ENCODE measurements at places on chromosomes 3 and 15.

GRCh38 chr3:25834346-25834745 is 44.5 kb downstream of the OXSM start:
- DNase-seq = no peak

DNA sequence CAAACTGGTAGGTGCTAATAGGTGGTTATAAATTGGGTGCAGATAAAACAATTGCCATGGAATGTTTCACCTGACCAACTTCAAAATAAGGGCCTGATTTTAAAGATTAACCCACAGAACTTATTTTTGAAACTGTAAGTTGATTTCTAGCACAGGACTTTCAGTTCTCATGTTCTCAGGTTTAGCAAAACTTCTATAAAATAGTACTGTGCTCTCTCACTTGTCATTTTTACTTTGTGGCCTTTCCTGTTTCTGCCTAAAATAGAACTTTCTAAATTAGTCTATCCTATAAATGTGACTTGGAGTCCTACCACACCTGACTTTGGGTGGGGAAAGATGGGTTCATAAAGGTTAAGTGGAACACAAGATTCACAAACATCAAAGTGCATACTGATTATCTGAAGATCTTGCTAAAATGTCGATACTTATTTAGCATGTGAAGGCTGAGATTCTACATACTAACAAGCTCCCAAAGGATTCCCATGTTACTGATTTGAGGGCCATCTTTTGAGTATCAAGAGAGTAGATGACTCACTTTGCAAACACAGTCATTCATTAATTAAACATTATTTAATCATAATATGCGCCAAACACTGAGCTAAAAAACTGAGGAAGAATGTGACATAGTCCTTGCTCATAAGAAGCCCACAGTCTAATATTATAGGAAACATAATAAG is 38.6 kb downstream of the BTLA start:
- no peak for DNase-seq

- DNase-seq = no peak
Measured at GRCh38 chr3:64349551-64349950, 124.3 kb upstream of the PRICKLE2 start.

- DNase-seq = no peak
Measured at GRCh38 chr3:43239755-43240154, 46.6 kb upstream of the SNRK start.

- no peak for DNase-seq
Measured at GRCh38 chr3:119149484-119149883, 3.5 kb downstream of the TEX55 start.

GRCh38 chr3:184016811-184017671 is 643 bp downstream of the ABCC5 start:
- DNase-seq = peak; percentile 72

DNA sequence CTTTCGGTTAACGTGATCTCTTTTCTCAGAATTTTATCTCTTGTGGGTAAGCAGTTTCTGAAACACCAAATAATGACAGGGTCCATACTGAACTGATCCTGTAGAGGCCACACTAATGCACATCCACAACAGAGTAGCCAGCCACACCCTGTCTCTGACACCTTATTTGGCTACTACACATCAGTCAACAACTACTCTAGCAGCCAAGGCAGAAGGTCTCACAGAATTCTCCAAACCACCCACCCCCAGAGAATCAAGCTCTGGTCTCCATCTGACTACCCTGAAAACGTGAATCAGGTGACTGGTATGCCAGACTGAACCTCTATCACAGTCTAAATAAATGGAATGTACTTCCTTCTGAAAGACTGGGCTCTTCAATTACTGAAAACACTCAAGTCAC is 38.0 kb downstream of the EDC3 start:
- no peak for DNase-seq

DNA sequence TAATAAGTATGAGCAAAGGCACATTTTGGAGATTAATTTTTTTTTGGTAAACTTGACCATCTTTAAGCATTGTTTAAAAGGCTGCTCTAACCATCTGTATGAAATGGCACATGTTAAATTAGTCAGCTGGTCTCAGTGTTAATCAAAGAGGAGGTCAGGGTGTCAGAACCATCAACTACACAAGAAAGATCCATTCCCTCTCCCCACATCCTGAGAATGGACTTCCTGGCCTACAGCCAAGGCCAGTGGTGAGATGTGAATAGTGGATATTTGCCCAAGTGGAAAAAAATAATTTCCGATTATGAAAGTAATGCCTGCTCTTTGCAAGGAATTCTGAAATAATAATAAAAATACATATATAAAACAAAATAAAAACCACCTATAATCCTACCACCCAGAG is 641.7 kb downstream of the NR2F2 start:
- no peak for DNase-seq

DNA sequence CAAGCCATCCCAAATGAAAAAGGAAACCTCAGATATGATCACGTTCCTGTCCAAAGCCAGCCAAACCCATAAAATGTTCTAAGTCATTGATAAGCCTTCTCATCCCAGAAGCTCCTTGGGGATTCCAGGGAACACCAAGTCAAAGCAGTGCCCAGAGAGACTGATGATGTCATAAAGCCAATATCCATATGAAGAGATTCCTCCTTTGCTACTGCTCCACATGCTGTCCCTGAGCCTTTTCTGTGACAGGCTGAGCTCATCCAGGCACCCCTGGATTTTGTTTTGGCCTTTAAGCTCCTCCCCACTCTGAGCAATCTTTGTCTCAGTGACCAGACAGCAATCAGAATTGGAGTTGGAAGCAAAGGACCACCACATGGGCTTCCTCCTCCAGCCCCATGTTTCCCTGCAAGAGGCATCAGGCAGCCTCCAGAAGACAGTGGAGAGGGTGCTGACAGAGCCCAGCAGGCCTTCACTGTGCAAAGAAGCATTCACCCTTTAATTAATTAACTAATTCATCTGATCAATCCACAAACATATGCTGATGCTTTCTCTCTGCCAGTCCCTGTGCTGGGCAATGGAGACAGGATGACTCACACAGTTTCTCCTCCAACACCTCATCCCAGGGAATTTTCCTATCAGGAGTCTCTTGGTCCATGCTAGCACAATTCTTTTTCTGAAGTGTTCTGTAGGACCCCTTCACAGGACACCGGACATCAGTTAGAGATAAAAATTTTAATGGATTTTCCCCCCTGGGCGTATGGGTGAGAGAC is 25.0 kb downstream of the MEX3B start:
- DNase-seq = no peak

GRCh38 chr3:172562871-172563865 is 39.9 kb upstream of the TNFSF10 start:
- DNase-seq = no peak

DNA sequence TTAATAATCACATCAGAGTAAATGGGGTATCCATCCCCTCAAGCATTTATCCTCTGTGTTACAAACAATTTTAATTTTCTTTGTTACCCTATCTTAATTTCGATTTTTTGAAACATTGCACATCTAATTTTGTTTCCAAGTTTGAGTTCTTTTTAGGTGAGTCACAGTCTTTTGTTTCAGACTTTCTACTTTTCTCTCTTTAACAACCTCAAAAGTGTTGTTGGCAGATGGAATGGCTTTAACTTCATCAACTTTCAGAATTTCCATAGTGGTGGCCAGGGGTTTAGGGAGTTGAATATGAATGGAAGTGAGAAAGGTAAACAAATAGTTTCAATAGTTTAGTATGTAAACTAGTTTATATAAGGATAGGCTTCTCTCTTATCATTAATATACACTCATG is 223.0 kb upstream of the MLF1 start:
- no peak for DNase-seq

GRCh38 chr3:24741506-24741905 is 246.9 kb upstream of the THRB start:
- DNase-seq = no peak

DNA sequence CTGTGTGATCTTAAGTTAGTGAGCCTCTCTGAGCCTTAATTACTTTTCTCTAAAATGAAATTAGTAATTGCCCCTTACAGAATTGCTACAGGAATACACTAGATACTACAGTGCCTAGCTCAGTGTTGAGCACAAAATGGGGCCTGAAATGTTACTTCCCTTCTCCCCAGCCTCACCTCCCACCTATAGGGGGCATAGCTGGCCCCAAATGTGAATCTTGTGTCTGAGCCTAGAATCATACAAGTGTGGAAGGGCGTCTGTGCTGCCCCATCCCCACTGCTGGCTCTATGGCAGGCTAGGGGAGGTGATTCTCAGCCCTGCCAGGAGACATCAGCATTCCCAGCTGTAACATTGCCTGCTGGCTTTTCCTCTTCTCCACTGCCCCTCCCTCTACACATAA is 42.7 kb downstream of the IFT122 start:
- no peak for DNase-seq

GRCh38 chr3:184505076-184505878 is 56.3 kb upstream of the EPHB3 start:
- DNase-seq = no peak

DNA sequence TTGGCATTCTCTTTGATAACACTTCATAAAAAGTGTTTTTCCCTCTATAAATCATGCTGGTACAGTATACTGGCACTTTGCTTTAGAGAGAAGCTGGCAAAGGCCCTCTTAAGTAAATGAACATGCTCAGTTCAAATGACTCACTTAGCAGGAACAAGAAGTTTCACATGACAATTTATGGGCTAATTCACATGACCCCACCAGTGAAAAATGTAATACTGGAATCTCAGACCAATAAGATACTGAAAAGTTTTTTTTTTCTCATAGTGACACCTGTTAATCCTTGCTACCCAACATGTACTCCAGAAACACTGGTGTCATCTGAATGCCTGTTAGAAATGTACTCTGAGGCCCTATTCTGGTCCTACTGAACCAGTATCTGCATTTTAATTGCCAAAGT is 13.9 kb downstream of the BTBD1 start:
- no peak for DNase-seq

- DNase-seq = peak; percentile 48
Measured at GRCh38 chr3:47856669-47857068, 53.7 kb downstream of the DHX30 start.

DNA sequence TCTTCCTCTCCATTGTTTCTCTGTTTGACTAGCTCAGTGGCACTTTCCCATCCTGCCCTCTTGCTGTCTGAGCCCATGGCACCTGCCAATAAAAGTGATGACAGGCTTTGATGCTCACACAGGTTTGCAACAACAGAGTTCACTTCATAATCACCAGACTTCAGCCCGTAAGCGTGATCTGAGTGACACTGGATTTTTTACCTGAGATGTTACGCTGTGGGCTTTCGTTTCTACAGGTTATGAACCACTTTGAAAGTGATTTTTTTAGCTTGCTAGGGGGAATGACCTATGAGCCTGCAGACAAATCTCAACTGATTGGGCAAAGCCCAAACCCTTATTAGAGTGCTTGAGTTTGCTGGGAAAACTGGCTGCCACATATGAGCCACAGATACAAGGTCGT is 173.9 kb upstream of the ICE2 start:
- DNase-seq = no peak

GRCh38 chr3:114119776-114120175 is 59.1 kb downstream of the DRD3 start:
- DNase-seq = no peak

- DNase-seq = peak; percentile 47
Measured at GRCh38 chr15:40567111-40567510, 2.0 kb upstream of the RPUSD2 start.

GRCh38 chr3:111595232-111595631 is at the start of gene ZBED2:
Gene ZBED2 (minus strand): TSS chr3:111595346. CDS start chr3:111594201, 1,145 bp downstream.
- no peak for DNase-seq

GRCh38 chr3:115975796-115976195 is 352.5 kb downstream of the GAP43 start:
- no peak for DNase-seq

DNA sequence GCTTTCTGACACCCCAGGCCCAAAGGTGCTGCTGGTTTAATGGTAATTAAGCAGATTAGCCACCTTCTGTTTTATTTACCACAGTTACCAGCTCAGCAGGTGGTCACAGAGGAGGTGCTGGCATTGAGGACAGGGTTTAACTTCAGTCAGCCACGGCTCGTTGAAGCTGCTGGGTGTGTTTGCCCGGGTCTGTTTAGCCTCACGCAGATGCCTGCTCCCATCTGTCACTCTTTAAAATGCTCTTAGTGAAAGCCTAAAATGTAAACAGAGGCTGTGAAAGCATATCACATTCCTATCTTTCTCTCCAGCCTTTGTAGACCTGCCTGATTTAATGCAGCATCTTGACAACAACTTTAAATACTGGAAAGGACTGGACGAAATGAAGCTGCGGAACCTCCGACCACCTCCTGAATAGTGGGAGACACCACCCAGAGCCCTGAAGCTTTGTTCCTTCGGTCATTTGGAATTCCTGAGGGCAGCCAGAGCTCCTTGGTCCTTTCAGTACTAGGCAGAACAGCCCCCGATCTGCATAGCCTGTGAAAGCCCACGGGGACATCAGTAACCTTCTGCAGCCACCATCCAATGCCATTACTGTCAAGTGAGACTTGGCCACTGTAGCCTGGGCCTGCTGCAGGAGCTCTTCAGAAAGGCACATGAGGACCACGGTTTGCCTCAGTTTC is 156.0 kb downstream of the PDE8A start:
- no peak for DNase-seq

GRCh38 chr3:63864008-63864964 is 619 bp downstream of the ATXN7 start:
- peak; percentile 33 for DNase-seq

DNA sequence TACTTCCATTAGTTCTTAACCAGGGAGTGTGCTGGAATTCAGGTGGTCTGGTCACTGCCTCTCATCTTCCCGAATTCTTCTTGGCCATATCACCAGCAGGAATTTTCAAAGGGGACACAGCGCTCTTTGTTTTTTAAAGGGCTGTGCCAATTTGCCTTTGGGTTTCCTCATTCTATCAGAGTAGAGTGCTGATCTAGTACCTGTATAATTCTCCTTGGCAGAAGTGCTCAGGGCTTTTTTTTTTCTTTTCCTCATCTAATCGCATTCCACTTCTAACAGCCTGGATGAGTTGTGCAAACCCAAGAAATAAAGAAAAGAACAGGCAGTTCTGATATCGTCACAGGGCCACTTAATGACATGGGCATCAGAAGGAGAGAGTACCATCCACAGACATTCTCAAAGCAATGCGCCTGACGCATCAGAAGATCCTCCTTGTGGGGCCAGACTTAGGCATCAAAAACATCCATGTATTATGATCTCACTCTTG is 121.0 kb downstream of the ASB7 start:
- DNase-seq = no peak

- peak; percentile 42 for DNase-seq
Measured at GRCh38 chr15:99925661-99926461, 192.6 kb upstream of the LYSMD4 start.

DNA sequence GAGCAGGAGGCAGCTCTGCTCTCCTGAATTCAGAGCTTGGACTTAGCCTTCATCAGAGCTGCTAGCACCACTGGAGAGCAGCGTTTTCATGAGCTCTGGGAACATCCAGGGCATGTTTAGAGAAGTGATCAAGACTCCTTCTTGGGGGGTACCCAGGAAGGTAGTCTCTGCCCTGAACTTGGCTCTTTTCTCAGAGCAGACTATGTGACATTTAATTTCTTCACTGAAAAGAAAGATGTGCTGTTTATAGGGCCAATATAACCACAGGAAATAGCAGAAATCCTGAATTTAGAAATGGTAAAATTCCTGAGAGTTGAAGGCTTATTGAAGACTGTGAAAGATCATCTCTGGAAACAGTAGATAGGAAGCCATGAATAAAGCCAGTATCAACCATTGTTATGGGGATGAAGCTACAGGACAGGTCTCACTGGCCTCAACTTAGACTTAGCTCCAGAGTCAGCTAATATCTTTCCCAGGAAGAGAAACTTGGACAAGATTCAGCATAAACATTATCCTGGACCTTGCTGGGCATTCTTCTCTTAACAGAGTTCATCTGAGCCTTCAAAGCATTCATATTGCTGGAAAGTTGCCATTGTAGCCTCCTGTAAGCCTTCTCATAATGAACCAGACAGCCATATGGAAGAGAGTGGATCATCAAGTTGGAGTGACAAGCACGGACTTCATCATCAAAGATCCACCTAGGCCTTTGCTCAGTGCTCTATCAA is 386.6 kb upstream of the THBS1 start:
- no peak for DNase-seq
